H54 (cell line): ENCODE measurements at places on chromosomes 3 and 15.

- no peak for DNase-seq
These were observed 158.9 kb downstream of the IGF1R start for GRCh38 chr15:98807262-98807661.

DNA sequence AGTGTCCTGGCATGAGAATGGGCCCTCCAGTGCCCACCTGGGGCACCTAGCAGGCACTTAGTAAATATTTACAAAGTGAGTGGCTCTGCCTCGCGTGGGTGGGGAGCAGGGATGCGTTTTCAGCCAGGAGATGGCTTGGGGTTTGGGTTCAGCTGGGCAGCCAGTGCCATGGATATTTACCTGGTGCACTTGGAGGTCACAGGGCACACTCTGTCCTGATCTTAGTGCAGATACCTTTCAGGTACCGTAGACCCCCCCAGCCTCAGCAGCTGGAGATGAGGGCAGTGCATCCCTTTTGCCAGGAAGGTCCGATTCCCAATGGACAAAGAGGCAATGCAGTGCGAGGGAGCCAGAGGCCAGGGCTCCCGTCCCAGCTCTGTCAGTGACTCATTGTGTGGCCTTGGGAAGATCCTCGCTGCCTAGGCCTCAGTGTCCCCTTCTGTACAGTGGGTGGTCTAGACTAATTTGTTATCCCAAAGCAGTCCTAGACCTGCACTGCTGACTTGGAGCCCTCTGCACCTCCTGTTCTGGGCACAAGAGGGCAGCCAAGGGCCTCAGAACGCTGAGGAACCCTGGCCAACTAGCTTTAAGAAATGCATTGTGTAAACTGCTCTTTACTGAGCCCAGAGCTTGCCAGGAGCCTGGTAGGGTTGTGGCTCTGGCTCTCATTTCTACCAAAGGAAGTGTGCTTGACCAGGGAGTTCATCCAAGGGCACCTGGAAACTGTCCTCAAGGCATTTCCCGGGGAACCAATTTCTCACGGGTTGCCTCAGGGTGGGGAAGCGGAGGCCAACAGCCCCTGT, 16.0 kb downstream of the HDAC11 start:
- peak; percentile 68 for DNase-seq

- DNase-seq = no peak
These were observed 394.8 kb downstream of the FHIT start for GRCh38 chr3:60856257-60857046.

- no peak for DNase-seq
These were observed 38.4 kb downstream of the OXSR1 start for GRCh38 chr3:38203690-38204089.

- no peak for DNase-seq
These were observed 265.3 kb downstream of the KLF13 start for GRCh38 chr15:31591908-31592307.

GRCh38 chr15:67564021-67564967, 21.8 kb downstream of the MAP2K5 start:
- no peak for DNase-seq

GRCh38 chr3:169264711-169265110, 398.8 kb downstream of the MECOM start:
- DNase-seq = peak; percentile 10
